Fibroblast of the conjunctiva (primary cell): ENCODE measurements at places on chromosomes 16 and 17.
A peak's percentile ranks its signal among the peaks of the same experiment; 100 is the strongest.

GRCh38 chr16:13110124-13110796 lies 208.9 kb downstream of the SHISA9 start:
- DNase-seq: no peak

GRCh38 chr17:31690151-31690551 lies 168.9 kb downstream of the COPRS start:
- DNase-seq: no peak

GRCh38 chr16:74874912-74875546 lies 100.4 kb upstream of the FA2H start:
- DNase-seq: no peak

GRCh38 chr16:85138825-85139627 lies 26.8 kb upstream of the CIBAR2 start:
- DNase-seq: no peak

GRCh38 chr16:22240023-22240710 lies 34.1 kb downstream of the EEF2K start:
- DNase-seq: peak; percentile 64

DNA sequence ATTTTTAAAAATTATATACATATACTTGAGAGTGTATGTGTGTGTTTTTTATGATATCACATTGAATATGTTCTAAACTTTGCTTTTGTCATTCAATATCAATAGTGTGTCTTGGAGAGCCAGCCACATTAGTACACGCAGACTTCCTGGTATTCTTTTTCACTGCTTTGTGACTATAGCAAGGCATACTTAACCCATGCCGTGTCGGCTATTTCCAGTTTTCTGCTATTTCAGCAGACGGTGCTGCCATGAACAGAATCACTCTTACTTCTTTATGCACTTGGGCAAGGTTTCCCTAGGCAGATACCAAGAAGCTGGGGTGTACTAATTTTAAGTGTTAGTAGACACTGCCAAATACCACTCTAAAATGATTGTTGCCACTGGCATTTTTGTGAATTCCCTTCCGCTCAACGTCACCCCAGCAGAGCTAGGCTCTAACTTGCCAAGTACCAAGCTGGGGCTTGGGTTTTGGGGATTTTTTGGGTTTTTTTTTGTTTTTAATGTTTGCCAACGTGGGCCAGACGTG lies 134.9 kb downstream of the SOCS1 start:
- no peak for DNase-seq

GRCh38 chr16:28569021-28569420 lies 15.3 kb downstream of the SGF29 start:
- DNase-seq: peak; percentile 8

- DNase-seq: no peak
Observed at GRCh38 chr17:18968345-18968744, 16.4 kb downstream of the SLC5A10 start.

- peak; percentile 74 for DNase-seq
Observed at GRCh38 chr17:30344283-30345088, 10.6 kb upstream of the TMIGD1 start.

- DNase-seq: no peak
Observed at GRCh38 chr16:85207357-85207921, 95.2 kb upstream of the CIBAR2 start.

- no peak for DNase-seq
Observed at GRCh38 chr16:72657791-72658190, 390.1 kb downstream of the ZFHX3 start.

- DNase-seq: no peak
Observed at GRCh38 chr16:11270602-11271162, 1.6 kb upstream of the TNP2 start.

DNA sequence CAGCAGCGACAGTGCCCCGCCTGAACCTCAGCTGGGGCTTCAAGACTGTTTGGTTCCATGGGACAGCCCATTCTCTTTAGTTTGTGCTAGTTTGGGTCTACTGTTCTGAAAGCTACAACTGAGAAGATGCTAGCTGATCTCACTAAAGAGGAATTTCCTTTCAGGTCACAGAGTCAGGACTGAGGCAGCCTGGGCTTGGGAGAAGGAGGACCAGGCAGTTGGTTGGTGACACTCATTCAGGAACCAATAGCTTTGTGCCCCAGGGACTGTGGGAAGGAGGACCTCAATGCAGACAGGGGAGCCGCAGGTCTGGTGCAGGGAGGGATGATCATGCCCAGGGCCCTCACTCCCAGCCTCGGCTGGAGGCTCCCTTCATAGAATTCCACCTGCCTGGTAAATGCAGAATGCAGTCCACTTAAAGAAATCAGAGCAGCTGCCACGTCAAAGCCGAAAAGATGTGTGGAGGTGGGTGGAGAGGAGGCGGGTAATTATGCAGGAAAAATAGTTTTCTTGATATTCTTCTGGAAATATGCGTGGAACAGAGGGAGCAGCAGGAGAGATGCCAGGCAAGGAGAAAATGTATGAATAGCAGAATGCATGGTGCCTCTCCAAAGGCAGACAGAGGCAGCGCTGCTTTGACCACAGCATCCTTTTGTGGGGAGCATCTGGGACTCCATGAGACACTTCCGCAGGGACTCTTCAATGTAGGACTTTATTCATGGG lies 32.6 kb upstream of the ZFP90 start:
- no peak for DNase-seq

- no peak for DNase-seq
Observed at GRCh38 chr16:51312363-51313150, 161.5 kb upstream of the SALL1 start.

DNA sequence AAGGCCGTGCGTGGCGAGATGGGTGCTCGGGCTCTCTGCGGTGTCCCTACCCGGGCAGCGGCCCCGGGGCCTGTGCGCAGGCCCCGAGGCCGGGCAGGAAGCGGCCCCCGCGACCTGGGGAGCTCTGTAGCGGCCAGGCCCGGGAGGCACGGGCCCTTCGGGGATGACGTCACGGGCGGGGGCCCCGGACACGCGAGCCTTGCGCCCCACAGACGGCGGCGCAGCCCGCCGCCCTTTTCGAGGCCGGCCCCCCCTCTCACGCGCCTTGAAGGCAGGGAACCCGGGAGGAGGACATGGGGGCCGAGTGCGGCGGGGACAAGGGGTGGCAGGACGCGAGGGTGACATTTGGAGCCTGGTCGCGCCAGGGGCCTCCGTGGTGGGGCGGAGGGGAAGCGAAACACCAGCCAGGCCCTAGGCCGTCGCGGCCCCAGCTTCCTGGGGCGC lies 1.1 kb downstream of the RAI1 start:
- DNase-seq: no peak

DNA sequence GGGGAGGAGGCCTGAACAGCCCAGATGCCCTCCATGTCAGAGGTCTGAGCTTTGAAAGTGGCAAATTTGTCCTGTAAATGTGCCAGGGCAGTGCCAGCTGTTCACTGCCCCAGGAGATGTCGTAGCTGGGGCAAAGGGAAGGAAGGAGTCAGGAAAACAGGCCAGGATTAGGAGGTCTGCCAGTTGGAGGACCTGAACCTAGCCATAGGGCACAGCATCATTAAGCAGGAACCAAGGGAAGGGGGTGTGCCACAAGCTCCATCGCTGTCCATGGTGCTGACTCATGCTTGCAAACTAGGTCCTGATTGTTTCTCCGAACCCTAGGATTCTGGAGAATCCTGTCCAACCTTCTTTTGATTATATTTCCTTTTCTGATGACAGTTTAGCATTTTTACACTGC lies 124.2 kb downstream of the TMEM132E start:
- DNase-seq: no peak

- DNase-seq: peak; percentile 80
Observed at GRCh38 chr16:106623-107324, 28.7 kb downstream of the MPG start.

- no peak for DNase-seq
Observed at GRCh38 chr17:82925336-82925735, 85.5 kb upstream of the ZNF750 start.

GRCh38 chr16:35599429-35600160 lies 2140.2 kb downstream of the TP53TG3F start:
- DNase-seq: no peak

DNA sequence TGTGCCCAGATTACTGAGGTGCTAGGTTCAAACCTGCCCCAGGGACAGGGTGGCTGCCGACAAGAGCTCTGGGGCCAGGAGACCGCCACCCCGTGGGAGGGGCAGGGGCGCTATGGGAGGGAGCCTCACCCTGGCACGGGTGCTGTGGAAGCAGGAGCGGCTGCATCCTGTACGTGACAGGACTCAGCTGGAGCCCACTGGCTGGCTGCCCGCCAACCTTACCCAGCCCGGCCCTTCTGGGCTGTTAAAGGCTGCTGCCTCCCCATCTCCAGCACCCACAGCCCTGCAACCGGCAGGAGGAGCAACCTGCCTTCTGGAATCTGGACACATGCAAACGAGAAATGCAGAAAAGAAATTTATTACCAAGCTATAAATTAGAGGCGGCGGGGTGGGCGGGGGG lies 11.2 kb downstream of the PAM16 start:
- DNase-seq: no peak

- DNase-seq: no peak
Observed at GRCh38 chr16:66905633-66906539, 12.8 kb downstream of the CDH16 start.

DNA sequence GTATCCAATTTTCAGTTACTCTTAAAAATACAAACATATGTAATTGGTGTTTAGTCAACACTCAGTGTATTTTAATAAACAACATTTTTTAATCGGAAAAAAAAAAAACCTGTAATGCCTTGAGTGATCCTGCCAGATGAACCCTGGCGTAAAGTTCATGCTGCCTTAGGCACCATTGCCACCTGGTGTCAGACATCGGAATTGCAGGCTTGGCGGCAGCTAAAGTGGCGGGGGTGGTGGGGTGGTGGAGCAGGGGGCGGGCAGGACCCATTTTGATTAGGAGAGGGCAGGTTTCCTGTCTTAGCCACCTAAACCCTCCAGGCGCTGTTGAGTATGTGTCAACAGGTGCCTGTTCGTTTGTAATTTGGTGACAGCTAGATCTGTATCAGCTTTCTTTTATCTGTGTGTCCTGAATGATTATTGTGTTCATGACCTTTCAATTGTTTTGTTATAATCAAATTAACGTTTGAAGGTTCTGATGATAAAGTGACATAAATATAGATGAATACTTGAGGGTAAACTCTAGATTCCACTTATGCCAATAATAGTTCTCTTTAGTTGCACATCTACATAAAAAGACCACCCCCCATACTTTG lies 588.7 kb downstream of the CDH13 start:
- no peak for DNase-seq

GRCh38 chr16:78324649-78325285 lies 225.3 kb downstream of the WWOX start:
- DNase-seq: no peak

GRCh38 chr16:397736-398332 lies 835 bp downstream of the NME4 start:
- no peak for DNase-seq

- no peak for DNase-seq
Observed at GRCh38 chr16:17266608-17267313, 204.0 kb downstream of the XYLT1 start.

DNA sequence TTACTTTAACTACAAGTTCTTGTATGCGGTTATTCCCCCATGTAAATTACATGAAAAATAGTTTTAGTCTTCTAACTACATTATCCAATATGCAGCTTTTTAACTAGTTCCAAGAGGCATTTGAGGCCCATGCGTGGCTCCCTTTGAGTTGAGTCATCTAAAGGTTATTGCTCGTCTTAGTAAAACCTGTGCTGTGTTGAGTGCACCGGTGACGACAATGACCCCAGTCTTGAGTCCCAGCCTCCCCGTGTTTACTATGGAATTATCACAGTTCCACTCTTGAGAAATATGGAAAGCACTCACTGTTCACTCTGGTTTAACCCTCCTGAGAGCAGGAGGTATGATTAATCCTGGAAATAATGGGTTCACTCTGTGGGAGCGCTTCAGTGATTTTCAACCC lies 119.2 kb downstream of the PITPNC1 start:
- no peak for DNase-seq

DNA sequence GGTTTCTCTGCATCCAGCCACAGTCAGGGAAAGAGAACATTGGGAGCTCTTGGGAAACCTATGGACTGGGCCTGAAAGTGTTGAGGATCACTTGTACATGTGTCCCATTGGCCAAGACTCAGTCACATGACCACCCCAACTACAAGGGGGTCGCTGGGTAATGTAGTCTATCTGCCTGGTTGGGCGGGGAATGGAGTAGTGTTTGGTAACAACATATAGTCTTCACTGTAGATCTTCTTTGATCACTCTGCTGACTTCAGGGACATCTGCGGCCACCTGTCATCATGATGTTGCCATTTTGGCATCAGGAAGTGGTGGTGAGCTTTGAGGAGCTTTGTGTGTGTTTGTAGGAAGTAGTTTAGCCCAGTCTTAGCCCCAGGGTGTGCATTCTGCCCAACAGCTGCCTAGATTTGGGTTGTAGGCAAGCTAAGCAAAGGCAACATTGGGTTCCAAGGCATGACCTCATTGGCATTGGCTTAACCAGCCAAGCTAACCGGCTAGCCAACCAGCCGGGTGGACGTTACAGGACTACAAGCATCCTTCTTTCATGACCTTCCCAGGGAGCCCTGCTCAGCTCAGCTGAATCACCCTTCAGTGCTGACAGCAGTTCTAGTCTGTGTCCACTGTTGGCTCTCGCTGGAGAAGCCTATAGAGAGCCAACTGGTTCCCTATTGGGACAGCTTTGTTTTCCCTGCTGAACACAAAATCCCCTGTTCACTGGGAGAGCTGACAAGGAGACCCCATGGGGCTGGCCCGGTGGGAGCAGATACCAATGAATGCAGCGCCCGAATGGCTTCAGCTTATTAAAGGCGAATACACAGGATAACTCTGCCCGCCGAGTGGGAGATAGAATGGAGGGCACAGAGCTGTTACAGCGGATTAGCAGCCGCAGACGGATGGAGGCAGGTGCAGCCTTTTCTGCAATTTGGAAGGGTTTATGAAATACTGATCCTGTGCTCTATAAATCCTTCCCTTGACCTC lies 178.6 kb downstream of the NTN1 start:
- DNase-seq: no peak

DNA sequence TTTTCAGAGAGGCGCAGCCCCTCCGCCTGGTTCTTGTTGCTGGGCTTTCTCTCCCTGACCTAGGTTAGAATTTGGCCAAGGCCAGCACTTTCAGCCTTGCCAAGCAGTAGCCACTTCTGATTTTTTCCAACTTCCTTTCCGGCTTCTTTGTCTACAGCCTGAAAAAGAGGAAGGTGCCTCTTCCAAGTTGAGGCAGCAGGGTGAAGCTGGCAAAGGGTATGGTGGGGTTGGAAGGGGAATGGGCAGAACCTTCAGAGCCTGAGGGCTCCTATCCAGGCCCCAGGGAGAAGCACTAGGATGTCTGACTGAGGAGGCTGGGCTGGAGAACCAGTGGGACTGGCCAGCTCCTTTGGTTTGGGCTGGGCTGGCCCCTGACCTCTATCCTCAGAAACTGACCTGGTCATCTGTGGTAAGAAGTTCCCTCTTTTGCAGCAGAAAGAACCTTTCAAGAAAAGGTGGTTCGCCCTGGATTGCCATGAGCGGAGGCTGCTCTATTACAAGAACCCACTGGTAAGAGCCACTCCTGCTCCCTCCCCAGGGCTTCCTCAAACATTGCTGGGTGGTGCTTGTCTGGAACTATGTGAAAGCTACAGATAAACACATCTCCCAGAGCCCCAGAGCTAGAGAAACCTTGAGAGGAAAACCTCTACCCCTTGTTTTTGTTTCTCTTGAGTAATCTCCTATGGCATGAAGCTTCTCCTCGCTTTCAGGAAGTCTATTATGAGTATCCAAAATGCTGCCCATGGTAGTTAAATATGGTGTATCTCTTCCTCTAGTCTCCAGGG lies 16.6 kb upstream of the RNF135 start:
- no peak for DNase-seq
